ENCODE measurements at places on chromosomes 4 and X.

- DNase-seq = no peak
Observed at GRCh38 chr4:141891260-141892120, 255.1 kb downstream of the IL15 start.

GRCh38 chr4:73653695-73654106 is 33.5 kb upstream of the RASSF6 start:
- peak; percentile 59 for DNase-seq

DNA sequence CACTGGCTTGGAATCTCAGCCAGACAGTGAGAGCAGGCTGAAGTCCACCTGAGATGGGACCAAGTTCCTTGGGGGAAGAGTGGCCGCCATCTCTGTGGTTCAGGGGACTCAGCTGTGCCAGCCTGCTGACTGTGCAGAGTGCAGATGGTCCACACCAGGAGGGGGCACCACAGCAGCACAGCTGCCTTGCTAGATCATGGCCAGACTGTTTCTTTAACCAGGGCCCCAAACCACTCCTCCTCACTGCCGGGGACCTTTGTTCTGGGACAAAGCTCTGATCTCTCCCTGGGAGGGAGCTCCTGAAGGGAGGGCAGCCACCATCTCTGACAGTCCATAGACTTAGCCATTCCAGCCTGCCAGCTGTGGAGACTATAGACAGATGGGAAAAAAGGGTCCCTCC is 2189.6 kb downstream of the PCDH7 start:
- DNase-seq = no peak

DNA sequence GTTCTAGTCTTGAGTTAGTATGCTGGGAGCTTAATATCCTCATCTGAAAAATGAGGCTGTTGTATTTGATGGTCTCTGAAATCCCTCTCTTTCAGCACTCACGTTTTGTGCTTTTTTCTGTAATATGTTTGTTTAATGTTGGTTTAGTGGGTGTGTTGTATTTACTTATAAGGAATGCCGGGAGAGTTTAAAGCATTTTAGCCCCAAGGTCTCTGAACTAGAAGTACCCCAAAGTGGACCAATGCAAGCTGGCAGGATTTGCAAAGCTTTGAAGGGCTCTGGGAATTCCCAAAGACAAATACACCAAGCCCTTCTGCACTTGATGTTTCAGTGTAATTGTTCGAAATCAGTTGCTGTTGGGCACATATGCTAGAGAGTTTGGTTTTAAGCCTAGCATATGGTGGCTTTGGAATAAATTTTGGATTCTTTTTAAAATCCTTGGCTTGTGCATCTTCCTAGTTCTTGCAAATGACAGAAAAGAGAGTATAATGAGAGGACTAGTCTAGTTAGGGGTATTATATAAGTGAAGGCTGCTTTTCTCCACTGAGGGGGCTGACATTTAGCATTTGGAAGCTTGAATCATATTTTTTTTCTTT is 371.4 kb upstream of the BOD1L1 start:
- DNase-seq = no peak

DNA sequence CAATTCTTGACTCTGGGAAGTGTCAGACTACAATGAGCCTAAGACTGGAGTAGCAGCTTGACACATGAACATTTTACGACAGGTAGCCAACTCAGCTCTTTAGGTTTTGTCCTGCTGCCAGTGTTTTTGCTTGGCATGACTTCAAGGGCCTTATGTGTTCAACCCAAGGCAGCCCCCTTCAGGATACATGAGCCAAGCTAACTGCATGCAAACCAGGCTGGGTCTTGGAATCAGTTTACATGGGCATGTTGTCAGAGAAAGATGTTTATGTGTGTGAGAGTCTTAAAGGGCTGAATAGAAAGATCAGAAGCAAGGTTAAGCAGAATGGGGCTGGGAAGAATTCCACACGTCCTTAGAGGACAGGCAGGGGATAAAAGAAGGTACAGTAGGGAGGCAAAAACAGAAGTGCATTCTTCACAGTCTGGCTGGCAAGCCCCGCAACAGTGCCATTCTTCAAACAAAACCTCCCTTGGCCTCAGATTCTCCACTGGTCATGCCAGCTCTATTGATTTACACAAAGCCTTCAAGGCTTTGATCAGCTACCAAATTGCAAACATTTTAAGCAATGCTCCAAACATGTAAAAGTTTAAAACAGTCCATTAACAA is 97.3 kb downstream of the NKX6-1 start:
- DNase-seq = no peak

- peak; percentile 22 for DNase-seq
Observed at GRCh38 chr4:171846232-171846631, 33.0 kb downstream of the GALNTL6 start.

DNA sequence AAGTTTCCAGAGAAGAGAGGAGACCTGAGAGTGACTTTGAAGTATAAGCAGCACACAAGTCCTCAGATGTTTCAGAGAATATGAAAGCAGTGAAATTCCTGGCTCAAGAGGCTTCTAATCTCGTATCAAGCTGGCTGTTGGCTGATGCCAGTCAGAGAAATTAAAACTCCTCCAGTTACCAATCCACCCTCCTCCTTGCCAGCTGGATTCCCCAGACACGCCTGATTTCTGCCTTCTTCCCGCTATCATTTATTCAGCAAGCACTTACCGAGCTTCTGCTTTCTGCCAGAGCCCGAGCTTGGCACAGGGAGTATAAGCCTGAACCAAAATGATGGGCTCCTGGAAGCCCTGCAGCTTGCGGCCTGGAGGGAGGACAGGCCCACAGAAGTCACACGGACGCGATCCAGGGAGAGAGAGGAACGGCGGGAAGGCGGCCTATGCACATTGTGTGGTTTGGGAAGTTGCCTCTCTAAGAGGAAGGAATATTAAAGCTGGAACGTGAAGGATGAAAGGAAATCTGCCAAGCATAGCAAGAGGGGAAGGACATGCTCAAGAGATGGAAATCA is 102.4 kb upstream of the TBL1X start:
- no peak for DNase-seq

DNA sequence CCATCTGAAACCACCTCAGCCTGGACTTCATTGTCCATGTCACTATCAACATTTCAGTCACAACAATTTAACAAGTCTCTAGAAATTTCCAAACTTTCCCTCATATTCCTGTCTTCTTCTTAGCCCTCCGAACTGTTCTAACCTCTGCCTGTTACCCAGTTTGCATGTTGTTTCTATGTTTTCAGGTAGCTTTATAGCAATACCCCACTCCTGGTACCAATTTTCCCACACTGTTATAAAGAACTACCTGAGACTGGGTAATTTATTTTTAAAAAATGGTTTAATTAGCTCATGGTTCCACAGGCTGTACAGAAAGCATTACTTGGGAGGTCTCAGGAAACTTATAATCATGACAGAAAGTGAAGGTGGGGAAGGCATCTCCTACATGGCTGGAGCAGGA is 679.2 kb upstream of the FRG1 start:
- no peak for DNase-seq

GRCh38 chrX:72023071-72023470 is 108.6 kb downstream of the RTL5 start:
- DNase-seq = no peak

DNA sequence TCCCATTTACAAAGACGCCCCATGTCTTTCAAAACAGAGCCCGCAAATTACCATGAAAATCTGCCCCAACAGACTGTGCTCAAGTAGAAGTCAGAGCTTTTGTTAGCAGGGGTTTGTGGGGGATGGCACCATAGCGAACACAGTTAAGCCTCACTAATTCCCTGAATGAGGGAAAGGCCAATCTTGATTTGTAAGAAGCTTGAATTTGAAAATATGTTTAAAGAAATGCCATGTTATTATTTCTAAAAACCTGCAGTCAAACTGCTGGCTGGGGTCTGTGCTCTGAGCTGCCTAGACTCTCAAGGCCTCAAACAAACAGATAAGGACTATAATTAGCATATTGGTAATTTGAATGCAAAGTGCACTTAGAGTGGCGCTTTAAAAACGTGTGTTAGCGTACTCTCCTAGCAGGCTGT is 9.4 kb upstream of the PAK3 start:
- DNase-seq = no peak

GRCh38 chr4:8252301-8253173 is 17.0 kb upstream of the HTRA3 start:
- DNase-seq = no peak

- no peak for DNase-seq
Observed at GRCh38 chr4:137676357-137676998, 144.2 kb upstream of the PCDH18 start.

GRCh38 chr4:688854-689681 is at the start of gene SLC49A3:
SLC49A3 (minus strand) TSS chr4:689151; CDS start chr4:689127, 24 bp downstream.
- DNase-seq = peak; percentile 41

- no peak for DNase-seq
Observed at GRCh38 chr4:134018846-134019245, 182.7 kb downstream of the PABPC4L start.

DNA sequence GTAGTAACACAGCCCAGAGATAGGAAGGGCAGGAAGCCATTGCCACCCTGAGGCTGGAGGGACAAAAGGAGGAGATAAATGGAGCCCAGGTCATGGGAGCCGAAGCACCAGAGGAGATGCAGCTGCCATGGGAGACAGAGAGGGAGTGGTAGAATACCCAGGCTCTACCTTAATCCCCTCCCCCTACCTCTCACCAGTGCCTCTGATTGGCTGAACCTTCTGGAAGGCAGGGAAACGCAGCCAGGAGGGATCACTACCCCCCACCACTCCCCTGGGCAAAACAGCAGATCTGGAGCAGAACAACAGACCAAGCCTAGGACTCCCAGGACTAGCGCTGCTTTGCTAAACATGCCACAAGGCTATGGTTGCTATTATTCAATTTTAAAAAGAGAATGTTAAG is 114.2 kb downstream of the ZNF827 start:
- no peak for DNase-seq

GRCh38 chrX:108537005-108537404 is 97.4 kb downstream of the COL4A5 start:
- DNase-seq = peak; percentile 14

GRCh38 chr4:3518511-3518880 is 13.7 kb downstream of the LRPAP1 start:
- DNase-seq = no peak

GRCh38 chr4:136838607-136839006 is 693.7 kb downstream of the PCDH18 start:
- DNase-seq = no peak

DNA sequence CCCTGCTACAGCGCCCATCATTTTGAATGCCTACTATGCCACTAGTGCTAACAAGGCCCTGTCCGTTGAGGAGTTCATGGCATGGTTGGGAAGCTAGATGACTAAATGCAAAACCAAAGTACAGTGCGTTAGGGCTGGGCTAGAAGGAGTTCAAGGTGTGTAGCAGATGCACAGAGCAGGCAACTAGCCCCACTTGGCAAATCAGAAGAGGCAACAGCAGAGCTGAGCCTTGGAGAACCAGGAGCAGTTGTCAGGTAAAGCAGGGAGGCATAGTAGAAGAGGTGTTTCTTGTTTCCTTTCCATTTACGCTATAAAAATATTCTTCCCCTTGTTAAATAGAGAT is 146.6 kb upstream of the CPEB2 start:
- no peak for DNase-seq

DNA sequence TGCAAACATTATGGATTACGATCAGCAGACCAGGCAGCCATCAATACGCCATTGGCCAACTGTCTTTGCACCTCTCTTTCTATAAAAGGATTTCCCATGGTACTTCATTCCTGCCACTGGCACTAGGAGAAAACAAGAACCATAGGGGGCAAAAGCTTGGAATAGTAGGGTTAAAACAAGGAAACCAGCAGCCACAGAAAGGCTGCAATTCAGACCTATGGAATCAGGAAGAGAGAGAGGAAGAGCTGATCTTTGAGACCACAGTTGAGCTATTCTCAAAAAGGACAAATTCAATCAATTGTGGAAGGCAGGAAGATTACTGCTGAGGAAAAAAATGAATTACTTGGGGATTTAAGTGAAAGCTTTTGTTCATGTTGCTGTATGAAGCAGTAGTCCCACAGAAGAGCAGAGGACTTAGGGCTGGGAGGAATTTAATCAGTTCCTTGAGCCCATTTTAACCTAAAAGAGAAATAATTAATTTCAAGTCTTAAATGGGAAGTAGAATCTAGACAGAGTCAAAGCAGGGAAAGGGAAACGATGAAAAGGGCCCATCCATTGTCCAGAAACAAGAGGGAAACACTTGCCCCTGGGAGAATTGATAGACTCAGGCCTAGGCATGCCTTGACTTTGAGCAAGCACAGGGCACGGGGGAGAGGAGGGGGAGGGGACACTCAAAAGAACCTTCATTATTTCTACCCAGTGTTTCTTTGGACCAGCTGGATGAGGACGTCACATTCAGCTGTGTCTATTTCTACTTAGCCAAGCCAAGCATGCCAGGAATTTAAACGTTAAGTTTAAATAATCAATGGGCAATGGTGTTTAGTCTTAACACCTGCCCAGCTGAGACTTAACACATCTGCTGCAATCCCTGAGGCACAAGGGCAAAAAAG is 50.7 kb downstream of the SCD5 start:
- DNase-seq = no peak

GRCh38 chr4:74635490-74636123 is 158.7 kb downstream of the BTC start:
- DNase-seq = no peak

DNA sequence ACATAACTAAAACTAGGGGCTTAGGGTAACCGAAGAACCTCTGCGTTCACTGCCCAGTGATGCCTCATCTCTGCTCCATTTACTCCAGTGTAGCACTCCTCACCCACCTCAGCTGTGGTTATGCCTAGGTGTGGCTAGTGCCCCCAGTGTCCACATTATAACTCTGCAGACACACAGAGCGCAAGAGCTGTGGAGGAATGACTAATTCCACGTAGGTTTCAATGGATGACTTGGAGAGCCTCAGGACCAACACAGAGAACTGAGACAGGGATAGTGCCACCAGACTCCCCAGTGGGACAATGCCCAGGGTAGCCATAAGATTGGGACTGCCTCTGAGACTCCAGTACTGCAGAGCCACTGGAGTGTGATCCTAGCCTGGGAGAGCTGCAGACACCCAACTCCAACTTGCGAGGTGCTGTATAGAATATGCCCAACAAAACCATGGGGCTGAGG is 542.4 kb upstream of the DIPK2B start:
- DNase-seq = peak; percentile 12

- DNase-seq = no peak
Observed at GRCh38 chrX:118988911-118989310, 14.5 kb downstream of the LONRF3 start.

DNA sequence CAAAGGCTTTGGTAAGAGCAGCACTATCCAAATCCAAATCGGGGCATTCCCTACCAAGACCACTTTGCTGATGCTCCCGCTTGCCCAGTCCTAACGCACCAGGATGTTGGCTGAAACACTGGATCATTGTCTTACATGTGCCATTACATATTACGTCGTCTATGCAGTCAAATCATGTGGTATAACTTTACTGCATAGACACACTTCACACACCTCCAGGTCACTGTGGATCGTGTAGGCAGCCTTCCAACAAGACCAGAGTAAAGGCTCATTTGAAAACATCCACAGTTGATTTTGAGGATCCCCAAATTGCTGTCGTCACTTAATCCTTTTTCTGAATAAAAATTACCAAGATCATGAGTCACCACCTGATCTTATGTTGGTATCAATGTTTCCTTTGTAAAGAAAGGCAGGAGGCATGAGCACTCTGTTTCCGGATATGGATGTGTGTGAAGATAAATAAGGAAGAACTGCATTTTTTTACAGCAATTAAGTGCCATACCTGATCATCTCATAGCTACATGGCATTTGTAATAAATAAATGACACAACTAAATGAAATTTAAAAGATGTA is 18.5 kb downstream of the TENM3 start:
- DNase-seq = no peak

GRCh38 chrX:97638621-97639020 is 754.9 kb downstream of the RPA4 start:
- DNase-seq = no peak

- peak; percentile 31 for DNase-seq
Observed at GRCh38 chrX:54807524-54808108, at the start of gene MAGED2. MAGED2 (plus strand) TSS chrX:54807745; CDS start chrX:54809332, 1,587 bp downstream.

GRCh38 chrX:46029777-46030176 is 515.4 kb downstream of the ZNF674 start:
- DNase-seq = no peak

Measured in AG08396 (cell line).